Fibroblast of skin of abdomen (primary cell): ENCODE measurements at places on chromosomes 16 and 17.
A peak's percentile ranks its signal among the peaks of the same experiment; 100 is the strongest.

- no peak for DNase-seq
Measured at GRCh38 chr16:89095491-89095951, 1.9 kb downstream of the ACSF3 start.

- DNase-seq = no peak
Measured at GRCh38 chr17:14389681-14390080, 88.8 kb downstream of the HS3ST3B1 start.

DNA sequence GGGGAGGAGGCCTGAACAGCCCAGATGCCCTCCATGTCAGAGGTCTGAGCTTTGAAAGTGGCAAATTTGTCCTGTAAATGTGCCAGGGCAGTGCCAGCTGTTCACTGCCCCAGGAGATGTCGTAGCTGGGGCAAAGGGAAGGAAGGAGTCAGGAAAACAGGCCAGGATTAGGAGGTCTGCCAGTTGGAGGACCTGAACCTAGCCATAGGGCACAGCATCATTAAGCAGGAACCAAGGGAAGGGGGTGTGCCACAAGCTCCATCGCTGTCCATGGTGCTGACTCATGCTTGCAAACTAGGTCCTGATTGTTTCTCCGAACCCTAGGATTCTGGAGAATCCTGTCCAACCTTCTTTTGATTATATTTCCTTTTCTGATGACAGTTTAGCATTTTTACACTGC, 124.2 kb downstream of the TMEM132E start:
- DNase-seq = peak; percentile 29

GRCh38 chr16:66378741-66379570, 12.5 kb downstream of the CDH5 start:
- DNase-seq = no peak

DNA sequence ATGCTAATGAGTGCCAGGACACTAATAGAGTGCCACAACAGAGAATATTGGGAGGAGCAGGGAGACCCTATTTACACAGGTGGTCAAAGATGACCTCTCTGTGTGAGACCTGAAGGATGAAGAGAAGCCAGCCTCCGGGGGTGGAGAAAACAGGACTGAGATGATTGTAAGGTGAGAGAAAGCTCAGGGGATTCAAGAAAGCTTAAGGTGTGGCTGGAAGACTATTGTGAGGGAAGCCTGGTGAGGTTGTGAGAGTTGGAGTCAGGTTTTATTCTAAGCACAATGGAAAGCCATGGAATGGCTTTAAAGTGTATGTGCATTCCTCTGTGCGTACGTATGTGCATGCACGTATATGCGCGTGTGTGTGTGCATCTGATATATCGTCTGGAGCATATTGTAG, 10.4 kb upstream of the MARCHF10 start:
- DNase-seq = no peak

DNA sequence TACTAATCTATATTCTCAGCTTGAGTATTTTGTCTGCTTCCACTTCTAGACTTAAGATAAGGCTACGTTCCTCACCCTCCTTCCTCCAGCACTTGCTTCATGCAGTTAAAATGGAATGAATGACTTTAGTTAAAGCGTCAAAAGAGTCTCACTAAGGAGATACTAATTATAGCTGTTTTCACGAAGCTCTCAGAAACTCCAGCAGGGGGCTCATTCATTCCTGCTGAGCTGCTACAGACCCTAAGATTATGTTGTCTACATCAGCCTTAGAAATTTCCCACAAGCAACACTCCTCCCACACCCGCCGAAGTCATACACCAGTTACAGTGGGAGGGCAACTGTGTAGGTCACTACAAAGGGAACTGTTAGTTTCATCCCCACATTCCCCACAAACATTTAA, 57.0 kb upstream of the KIFC3 start:
- DNase-seq = no peak

GRCh38 chr16:81469710-81470535, 25.3 kb downstream of the CMIP start:
- no peak for DNase-seq

DNA sequence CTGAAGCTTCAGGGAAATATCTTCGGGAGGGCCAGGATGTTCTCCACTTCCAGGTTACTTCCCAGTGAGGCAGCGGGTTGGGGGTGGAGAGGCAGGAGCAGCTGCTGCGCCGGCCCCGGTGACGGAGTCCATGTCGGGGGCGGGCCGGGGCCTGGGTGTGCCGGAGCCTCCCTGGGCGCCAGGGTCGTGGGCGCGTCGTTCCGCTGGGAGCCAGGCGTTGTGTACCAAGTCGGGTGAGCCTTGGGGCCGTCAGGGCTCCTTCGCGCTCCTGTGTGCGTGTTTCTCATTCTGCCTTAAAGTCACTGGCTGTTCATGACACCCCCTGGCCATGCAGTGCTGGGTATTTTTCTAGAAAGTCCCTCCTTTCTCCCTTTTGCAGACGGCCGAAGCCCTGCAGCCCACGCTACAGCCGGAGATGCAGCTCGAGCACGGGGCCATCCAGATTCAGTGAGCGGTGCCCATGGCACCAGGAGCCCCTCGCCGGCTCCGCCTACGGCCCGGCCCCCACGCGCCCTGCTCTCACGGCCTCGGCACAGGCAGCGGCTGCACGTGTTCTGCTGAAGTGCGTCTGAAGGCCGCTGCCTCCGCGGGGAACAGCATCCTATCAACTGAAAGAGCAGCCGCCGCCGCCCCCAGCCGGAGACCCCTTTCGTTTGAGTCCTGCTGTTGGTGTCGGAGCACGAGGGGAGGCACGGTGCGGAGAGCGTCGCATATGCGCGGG, 125.1 kb downstream of the BANP start:
- DNase-seq = no peak

DNA sequence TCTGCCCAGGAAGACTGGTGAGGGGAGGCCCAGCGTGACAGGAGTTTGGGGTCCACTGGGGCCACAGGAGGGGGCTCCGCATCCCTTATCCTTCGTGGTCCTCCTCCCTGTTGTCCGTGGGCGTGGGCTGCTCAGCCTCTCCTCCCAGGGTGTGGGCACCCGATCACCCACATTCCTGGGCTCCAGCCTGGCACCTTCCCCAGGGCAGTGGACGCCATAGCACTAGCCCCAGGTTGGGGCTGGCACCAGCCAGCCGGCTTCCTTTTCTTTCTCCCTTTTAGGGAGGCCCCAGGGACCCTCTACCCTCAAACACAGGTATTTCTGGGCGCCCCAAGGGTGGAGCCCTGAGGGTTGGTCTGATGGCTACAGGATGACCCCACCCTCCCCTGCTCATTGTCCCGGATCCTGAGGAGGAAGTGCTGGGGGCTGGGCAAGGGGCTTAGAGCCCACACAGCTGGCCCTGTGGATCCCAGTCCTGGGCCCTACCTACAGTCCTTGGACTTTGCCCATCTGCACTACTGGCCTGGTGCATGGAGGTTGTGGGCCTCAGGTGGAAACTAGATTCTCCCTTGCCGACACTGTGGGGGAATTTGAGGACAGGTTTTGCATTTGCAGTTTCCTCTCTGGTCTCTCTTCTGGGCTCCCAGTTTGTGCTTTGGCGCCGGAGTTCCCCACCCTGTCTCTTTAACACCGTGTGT, 1.1 kb downstream of the KIF1C start:
- no peak for DNase-seq

GRCh38 chr16:67537636-67538591, 9.3 kb downstream of the RIPOR1 start:
- DNase-seq = no peak

GRCh38 chr16:51875834-51876600, 670.9 kb downstream of the TOX3 start:
- no peak for DNase-seq

DNA sequence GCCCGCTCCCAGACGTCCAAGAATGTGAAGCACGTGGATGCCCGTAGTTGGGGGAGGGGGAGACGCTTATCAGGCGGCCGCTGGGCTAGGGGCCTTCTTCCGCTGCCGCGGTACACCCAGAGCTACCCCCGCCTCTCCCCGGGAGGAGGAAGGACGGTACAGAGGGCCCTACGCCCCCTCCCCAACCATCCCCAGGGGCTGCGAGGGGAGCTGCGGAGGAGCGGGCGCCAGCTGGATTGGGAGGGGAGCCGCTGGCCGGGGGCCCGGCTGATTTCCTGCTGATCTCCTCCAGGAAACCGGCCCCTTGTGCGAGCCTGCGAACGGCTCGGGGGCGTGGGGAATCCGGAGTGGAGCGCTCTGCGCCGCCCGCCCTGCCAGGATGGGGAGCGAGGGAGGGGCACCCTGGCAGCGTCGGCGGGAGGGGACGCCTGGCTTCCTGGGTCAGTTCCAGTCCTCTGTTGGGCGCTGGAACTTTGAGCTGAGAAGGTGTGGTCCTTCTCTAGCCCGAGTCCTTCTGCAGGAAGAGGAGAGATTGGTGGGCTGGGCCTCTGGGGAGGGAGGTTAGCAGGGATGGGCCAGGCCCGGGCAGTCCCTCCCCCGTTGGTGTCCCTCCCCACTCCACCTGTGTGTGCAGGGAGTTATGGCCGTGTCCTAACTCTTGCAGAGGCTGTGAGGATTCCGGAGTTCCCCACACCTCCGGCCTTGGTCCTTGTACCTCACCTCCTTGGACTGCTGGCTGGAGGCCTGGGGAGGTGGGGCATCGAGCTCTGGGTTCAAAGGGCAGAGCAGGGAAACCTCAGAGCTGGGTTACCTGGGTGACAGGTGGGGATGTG, 19.2 kb downstream of the GJD3 start:
- DNase-seq = peak; percentile 89

DNA sequence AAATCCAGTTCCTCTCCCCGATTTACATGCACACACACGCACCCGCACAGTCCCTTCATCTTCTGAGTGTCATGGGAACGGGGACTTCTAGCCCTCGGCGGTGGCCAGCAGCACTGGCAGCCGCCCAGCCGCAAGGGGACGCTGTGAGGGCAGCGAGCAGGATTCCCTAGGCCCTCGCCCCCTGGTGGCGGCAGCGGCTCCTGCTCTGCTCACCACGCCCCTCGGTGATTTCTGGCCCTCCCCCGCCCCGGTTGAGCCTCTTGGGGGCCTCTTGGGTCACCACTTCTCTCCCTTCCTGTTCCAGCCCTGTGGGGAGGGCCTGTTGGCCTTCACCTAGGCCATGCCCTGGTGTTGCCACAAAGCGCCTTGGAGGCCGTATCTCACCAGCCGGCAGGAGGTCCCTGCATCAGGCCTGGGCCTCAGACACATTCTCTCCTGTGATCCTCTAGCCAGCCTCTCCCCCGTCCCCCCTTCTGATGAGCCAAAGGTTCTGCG, 75.2 kb upstream of the KSR1 start:
- DNase-seq = peak; percentile 44

DNA sequence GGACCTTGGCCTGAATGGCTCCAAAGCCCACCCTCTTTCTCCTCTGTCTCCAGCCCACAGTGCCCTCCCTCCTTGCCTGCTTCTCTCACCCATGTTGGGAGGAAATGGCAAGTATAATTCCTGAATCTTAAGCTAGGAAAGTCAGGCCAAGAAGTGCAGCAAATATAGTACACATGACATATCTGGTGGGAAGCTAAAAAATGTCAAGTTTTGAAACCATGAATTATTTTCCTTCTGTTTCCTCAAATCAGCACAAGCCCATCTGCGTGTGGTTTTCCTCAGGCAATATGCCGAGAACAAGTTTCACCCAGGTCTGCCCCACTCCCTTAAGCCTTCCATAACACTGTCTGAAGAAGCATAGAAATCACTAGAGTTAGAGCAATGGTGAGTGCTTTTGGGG, 502.8 kb upstream of the CDH11 start:
- peak; percentile 82 for DNase-seq

GRCh38 chr17:58447039-58447975, 30.0 kb upstream of the RNF43 start:
- DNase-seq = peak; percentile 78

DNA sequence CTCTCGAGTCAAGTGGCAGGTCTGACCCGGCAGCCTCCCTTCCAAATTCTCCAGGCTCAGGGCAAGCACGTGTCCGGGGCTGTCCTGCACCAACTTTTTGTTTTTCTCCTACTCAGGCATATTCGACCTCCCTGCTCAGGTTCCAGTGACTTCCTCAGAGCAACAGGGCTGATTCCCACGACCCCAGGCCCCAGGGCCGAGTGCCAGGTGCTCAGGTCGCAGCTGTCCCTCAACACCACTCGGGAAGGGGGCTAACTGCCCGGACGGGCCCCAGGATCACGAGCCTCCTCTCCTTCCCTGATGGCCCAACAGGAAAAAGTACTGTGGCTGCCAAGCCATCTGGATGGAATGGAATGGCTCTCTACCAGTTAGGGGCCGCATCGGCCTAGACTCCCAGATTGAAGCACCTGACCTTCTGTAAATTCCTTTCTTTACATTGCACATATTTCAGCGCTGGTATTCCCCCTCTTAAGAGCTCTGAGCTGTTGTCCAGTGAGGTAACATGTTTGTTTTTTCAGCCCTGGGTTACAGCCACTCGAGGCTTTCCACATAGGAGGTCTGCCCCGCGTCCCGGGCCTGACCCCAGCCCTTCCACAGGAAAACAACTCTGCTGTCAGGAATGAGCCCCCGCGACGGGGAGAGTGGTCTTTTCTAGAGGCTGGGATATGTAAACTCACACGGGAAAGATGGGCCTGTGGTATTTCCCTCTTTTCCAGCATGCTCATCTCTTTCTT, 25.0 kb downstream of the NXN start:
- peak; percentile 81 for DNase-seq

DNA sequence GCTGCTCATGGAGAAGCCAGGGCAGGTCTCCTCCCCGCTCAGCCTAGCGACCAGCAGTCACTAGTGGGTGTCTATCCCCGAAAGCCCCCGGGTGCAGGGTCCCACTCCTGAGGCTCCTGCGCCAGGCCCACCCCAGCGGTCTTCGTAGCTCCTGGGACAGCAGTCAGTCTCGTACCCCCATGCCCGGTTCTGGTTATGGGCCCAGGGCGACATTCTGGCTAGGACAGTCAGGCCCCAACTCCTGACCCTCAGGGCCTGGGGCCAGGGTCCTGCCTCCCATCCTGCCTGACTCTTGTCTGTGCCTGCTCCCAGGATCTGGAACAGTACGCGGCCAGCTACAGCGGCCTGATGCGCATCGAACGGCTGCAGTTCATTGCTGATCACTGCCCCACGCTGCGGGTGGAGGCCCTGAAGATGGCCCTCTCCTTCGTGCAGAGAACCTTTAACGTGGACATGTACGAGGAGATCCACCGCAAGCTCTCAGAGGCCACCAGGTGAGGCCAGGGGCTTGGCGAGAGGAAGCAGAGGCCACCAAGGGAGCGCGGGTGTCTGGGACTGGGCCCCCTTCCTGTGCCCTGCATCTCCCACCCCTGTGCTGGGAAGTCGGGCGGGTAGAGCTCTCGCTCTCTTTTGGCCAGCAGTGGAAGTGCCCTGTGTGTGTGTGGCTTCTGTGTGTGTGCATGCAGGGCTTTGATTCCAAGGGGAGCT, 2.0 kb downstream of the GPS1 start:
- DNase-seq = no peak

- DNase-seq = no peak
Measured at GRCh38 chr16:2497116-2497630, 16.6 kb upstream of the ATP6V0C start.

- DNase-seq = peak; percentile 71
Measured at GRCh38 chr16:79372503-79373184, 227.9 kb downstream of the MAF start.

- no peak for DNase-seq
Measured at GRCh38 chr17:12085076-12085949, 64.6 kb downstream of the MAP2K4 start.

DNA sequence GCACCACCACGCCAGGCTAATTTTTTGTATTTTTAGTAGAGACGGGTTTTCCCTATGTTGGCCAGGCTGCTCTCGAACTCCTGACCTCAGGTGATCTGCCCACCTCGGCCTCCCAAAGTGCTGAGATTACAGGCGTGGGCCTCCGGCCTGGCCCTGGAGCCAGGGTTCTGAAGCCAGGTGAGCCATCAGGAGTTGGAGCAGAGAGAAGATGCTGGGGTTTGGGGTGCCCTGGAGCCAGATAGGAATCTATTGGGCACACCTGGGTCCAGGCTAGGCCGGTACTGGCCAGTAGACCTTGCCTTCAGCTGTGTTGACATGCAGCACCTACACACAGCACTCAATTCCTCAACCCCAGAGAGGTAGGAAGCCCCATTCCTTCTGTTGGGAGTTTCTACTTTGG, 5.4 kb upstream of the CD300A start:
- no peak for DNase-seq
